ENCODE measurements at places on chromosomes 3 and 15.

DNA sequence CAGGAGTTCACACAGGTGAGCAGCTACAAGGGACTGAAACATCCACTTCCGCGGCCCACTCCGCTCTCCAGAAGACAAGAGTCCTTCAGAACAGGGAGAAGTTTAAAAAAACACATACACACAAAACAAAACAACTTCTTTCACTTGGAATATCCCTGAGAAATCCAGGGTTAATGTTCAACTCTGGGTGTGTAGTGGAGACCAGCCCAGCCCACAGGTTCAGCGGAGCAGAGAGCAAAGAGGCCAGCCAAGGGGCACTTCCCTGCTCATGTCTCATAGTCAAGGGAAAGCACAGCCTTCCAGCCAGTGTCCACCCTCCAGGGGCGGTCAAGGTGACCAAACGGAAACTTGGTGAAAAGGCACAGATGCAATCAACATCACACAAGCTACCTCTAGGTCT, 41.6 kb downstream of the WNT5A start:
- no peak for DNase-seq

- no peak for DNase-seq
These were observed 514 bp downstream of the PLS1 start for GRCh38 chr3:142596726-142597088.

DNA sequence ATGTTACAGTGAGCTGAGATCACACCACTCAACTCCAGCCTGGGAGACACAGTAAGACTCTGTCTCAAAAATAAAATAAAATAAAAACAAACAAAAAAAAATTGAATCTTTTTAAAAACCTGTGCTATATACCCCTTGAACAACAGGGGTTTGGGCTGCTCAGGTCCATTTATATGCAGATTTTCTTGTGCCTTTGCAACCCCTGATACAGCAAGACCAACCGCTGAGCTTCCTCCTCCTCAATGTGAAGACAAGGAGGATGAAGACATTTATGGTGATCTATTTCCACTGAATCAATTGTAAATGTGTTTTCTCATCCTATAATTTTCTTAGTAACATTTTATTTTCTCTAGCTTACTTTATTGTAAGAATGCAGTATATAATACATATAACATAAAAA, 831.0 kb upstream of the ARPP21 start:
- DNase-seq = no peak

GRCh38 chr3:185200639-185201038, 47.8 kb upstream of the C3orf70 start:
- DNase-seq = no peak

- no peak for DNase-seq
These were observed 392.8 kb downstream of the TIGIT start for GRCh38 chr3:114686621-114687020.

- peak; percentile 74 for DNase-seq
These were observed 214.2 kb downstream of the MEIS2 start for GRCh38 chr15:36886191-36886590.

GRCh38 chr3:70177881-70178645, 134.4 kb downstream of the MDFIC2 start:
- no peak for DNase-seq
